ENCODE measurements at places on chromosomes 4 and X.

DNA sequence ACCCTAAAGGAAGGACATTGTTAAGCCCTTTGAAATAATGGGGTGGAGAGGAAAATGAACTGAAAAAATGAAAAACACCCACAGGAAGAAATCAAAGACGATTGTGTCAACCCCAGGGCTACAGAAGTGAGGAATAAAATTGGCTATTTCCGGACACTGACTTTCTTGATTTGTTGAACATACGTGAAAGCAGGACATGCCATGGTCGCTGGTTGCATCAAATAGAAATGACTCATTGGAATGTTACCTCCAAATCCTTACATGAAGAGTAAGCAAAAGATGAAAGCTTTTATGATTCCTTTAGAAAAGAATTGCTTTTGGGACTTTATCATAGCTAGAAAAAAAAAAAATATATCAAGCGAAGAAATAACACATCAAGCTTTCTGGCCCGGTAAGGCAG lies 75.3 kb downstream of the DCUN1D4 start:
- no peak for DNase-seq

DNA sequence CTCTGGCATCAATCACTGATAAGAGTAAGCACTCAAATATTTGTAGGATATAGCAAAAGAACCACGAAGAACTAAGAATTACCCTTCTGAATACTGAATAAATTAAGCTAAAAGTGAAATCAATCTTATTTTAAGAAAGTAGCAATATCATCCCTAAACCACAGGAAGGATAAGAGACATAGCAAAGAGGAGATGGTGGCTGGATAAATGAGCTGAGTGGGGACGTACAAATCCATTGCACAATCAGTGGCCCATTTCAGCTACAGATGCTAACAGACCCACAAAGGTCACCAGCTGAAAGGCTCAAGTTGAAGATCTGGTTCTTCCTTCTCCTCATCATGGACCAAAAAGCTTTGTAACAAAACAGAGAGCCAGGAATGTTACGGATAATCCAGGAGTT lies 77.1 kb downstream of the SLC9A7 start:
- no peak for DNase-seq

- DNase-seq, result peak; percentile 59
These were observed 554 bp downstream of the PCDH7 start for GRCh38 chr4:30720661-30721184.

DNA sequence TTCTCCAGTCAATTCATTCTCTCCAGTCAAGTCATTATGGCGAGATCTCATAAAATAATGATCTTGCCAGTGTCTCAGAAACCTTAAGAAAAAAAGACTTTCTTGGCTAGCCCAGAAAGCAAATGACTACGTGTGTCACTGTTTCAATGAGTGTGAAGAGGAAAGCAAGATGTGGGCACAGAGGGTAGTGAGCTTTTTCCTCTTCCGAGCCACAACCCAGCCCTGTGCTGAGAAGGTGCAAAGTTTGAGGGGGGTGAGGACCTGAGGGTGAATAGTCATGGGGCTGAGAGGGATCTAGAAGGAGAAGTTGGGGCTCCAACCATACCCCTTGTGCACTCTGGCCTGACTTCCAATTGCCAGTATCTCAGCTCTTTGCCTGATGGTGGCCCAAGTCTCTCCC lies 85.6 kb upstream of the EGFL6 start:
- DNase-seq, result no peak

GRCh38 chr4:136097676-136098075 lies 1434.6 kb downstream of the PCDH18 start:
- no peak for DNase-seq

GRCh38 chr4:19700992-19701391 lies 550.7 kb upstream of the SLIT2 start:
- no peak for DNase-seq

- DNase-seq, result no peak
These were observed 233.4 kb downstream of the CFAP299 start for GRCh38 chr4:80568891-80569290.

- no peak for DNase-seq
These were observed 271.6 kb downstream of the GRIA3 start for GRCh38 chrX:123455693-123456092.

- DNase-seq, result peak; percentile 86
These were observed 722 bp downstream of the NAAA start for GRCh38 chr4:75939890-75940691.

GRCh38 chr4:26936284-26937065 lies 75.8 kb downstream of the STIM2 start:
- DNase-seq, result no peak

- DNase-seq, result peak; percentile 7
These were observed 42.2 kb downstream of the ACOX3 start for GRCh38 chr4:8398347-8398746.

- DNase-seq, result no peak
These were observed 3.2 kb upstream of the UGT2B7 start for GRCh38 chr4:69092980-69093568.

DNA sequence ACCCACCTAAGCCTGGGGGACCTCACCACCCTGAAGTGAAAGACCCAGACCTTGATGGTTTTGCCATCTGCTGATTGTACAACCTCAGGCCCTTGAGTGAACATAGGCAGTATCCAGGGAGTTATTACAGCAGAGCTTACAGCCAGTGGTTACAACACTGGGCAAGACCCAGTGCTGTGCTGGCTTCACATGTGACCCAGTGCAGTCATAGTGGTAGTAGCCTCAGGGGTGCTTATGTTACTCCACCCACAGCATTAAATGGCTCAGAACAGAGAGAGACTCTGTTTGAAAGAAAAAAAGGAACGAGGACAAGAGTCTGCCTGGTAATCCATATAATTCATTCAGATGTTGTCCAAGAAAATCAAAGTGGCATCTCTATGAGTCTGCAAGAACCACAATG lies 45.2 kb upstream of the DACH2 start:
- DNase-seq, result no peak

DNA sequence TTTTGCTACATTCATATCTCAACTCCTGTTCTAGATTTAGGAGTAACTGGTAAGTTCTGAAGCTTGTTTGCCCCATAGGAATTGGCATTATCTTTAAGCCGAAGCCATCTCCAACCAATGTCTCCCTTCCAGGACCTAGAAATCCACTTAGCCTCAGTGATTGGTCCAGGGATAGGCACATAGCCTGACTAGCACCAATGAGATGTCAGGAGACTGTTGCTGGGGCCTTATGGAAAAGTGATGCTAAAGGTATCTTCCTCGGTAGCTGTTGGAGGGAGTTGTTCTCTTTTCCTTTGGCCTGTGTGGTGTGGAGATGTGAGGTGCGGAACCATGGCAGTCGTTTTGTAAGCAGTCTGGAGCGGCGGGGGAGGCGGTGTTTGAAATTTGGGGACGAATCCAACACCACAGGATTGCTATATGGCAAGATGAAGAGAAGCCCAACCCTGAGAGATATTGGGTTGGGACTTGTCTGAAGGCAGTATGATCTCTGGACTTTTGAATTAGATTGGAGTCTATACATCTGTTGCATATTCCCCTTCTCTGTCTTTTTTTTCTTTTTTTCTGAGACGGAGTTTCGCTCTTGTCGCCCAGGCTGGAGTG lies 109.8 kb upstream of the ATP6AP2 start:
- no peak for DNase-seq

DNA sequence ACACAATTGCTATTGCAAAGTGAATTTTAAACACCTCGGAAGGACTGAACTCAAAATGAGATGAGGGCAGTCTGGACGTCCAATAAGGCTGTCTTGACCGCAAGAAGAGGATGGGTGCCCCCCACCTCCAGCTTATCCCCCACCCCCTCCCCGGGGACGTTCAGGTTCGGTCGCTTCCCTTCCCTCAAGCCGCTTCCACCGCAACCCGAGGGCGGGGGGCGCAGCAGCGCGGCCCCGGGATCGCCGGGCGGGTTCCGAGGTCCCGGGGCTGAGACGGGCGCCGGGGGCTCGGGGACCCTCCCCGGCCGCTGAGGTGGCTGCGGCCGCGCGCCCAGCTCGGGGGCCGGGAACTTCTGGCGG lies 480 bp downstream of the USP46 start:
- peak; percentile 42 for DNase-seq

GRCh38 chr4:1991087-1991486 lies 17.7 kb downstream of the NELFA start:
- DNase-seq, result no peak

- no peak for DNase-seq
These were observed 30.8 kb downstream of the CPLX1 start for GRCh38 chr4:794900-795725.

- no peak for DNase-seq
These were observed 54.0 kb upstream of the C4orf54 start for GRCh38 chr4:99711657-99712056.

DNA sequence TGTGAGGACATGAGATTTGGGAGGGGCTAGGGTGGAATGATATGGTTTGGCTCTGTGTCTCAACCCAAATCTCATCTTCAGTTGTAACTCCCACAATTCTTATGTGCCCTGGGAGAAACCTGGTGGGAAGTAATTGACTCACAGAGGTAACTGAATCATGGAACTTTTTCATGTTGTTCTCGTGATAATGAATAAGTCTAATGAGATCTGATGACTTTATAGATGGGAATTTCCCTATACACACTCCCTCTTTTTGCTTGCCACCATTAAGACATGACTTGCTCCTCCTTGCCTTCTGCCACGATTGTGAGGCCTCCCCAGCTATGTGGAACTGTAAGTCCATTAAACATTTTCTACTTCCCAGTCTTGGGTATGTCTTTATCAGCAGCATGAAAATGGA lies 253.2 kb upstream of the GK2 start:
- no peak for DNase-seq

DNA sequence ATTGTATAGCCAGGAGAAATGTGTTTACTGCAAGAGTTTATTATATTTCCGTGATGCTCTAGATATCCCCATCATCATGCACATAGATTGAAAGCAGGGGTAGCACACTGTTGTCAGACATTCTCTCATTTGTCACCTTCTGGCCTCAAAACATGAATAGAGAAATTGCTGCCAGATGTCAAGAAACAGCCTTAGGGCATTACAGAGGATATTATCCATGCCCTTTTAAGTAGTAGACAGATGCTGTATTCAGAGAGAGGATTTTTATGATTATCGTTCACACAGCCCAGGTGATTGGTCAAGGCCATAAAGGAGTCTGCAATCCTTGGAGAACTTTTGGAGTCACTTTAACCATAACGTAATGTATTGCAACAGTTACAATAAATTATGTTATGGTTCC lies 1961.5 kb upstream of the TENM3 start:
- no peak for DNase-seq

- peak; percentile 19 for DNase-seq
These were observed 43.0 kb upstream of the HMX1 start for GRCh38 chr4:8914461-8915171.

DNA sequence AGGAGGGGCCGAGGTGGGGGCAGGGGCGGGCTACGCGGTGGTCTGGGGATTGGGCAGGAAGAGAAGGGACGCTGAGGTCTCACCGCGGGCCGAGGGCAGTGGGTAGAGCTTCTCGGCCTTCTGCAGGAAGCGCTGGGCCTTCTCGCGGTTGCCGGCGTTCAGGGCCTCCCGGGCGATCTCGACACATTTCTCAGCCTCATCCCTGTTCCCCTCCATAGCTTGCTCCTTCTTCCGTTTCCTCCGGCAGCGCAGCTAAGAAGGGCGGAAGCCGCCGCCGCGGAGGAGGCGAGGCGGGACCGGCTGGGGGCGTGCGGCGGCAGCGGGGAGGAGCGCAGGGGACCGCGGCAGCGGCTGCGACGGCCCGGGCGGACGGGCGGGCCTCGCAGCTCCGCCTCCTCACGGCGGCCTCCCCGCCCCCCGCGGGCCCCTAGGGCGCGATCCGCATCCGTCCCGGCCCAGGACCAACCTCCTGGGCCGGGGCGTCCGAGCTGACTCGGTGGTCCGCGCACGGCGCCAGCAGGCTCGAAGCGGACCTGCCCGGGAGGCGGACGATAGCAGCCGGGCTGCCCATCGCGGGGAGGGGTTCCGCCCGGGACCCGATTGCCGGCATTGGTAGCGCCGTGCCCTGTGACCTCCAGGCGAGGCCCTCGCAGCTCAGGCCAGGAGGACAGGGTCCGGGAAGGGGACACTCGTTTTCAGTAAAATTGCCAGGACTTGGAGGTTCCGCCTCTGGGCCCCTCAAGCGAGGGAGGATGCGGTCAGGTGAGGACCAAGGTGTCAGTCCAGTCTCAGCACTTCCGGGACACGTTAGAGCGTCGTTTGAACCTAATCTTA lies at the start of gene DNAJB14:
TSS of gene DNAJB14 (minus strand) at position 263 of the 834 bp plus-strand sequence. CDS start at position 216, 47 bp downstream.
- DNase-seq, result peak; percentile 91

GRCh38 chr4:11074581-11075241 lies 354.0 kb downstream of the HS3ST1 start:
- DNase-seq, result no peak

- DNase-seq, result no peak
These were observed 2201.6 kb upstream of the TENM3 start for GRCh38 chr4:180041576-180041975.

GRCh38 chr4:95549246-95550114 lies 707 bp upstream of the UNC5C start:
- DNase-seq, result peak; percentile 80

DNA sequence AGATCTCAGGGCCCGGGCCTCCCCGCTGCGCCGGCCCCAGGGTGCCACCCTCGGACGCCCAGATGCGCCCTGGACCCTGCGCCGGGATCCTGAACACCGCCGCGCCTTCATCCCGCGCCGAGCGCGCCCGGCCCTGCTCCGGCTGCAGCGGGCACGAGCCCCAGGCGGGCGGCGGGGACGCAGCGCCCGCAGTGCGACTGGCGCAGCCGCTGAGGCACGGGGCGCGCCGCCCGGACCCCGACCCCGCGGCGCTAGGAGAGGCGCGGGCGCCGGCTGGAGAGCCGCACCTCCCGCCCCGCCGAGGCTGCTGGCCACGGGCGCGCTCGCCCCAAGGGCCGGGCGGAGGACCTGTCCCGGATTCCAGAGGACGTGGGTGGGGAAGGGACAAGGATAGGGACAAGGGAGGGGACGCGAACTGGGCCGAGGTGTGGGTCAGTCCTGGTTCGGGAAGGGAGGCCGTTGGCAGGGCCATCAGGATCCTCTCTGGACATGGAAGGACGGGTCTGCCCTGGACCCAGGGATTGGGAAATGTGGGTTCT lies 1.1 kb downstream of the ZFYVE28 start:
- DNase-seq, result no peak

GRCh38 chr4:1938027-1938426 lies 66.8 kb downstream of the NSD2 start:
- no peak for DNase-seq

DNA sequence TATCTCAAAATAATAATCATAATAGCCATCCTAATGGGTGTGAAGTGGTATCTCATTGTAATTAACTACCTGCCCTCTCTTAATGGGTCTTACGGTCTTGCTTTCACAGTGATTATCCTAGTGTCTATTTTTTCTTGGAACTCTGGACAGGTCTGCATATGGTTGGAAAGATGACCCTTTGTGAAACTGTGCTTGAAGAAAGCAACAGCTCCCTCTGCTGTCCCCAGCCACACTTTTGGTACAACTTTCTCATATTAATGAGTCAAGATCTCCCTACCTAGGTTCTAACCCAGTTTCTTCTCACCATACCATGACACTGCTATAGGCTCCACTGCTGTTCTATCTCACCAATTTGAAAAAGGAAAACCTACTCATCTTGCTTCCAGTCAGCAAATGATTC lies 2.4 kb downstream of the TFDP3 start:
- DNase-seq, result no peak

- DNase-seq, result no peak
These were observed 55.4 kb upstream of the TLR3 start for GRCh38 chr4:186013419-186014186.

Measured in left ventricle myocardium superior (tissue), 1 donor.